Endothelial cell (in vitro differentiated cells): ENCODE measurements at places on chromosomes 4 and X. TPM values are rescaled to one million over a fixed set of nuclear protein-coding genes. Genes with fewer than 3 reads are reported as not detected.

PRPS2 gene
- total RNA-seq: 6.2 TPM

S100P gene
- total RNA-seq: not detected

DRP2 gene
- total RNA-seq: 1.6 TPM

HSFX2 gene
- total RNA-seq: 2.0 TPM

FAM184B gene
- 0.08 TPM for total RNA-seq
